Activated CD4-positive, alpha-beta memory T cell treated with anti-CD3 and anti-CD28 coated beads for 36 hours (primary cell): ENCODE measurements at places on chromosomes 6 and 20. TPM values are rescaled to one million over a fixed set of nuclear protein-coding genes. Genes with fewer than 3 reads are reported as not detected.

POPDC3 gene
- total RNA-seq = not detected

TPX2 gene
- total RNA-seq = 149 TPM

MDFI gene
- total RNA-seq = not detected

GRIK2 gene
- total RNA-seq = not detected

LY6G6C gene
- total RNA-seq = not detected

ZKSCAN4 gene
- total RNA-seq = 3.7 TPM

NOX3 gene
- not detected for total RNA-seq

OXT gene
- total RNA-seq = 1.0 TPM

HLA-A gene
- total RNA-seq = 1,413 TPM

VSX1 gene
- total RNA-seq = not detected

SPATS1 gene
- not detected for total RNA-seq

EPHA7 gene
- not detected for total RNA-seq

PSMB1 gene
- 240 TPM for total RNA-seq

ANGPT4 gene
- not detected for total RNA-seq

LY86 gene
- 0.64 TPM for total RNA-seq

F13A1 gene
- total RNA-seq = not detected

TRPC4AP gene
- total RNA-seq = 48.3 TPM

PPP1R3D gene
- total RNA-seq = 5.7 TPM

LKAAEAR1 gene
- not detected for total RNA-seq

GLP1R gene
- total RNA-seq = 0.07 TPM
